ENCODE measurements at places on chromosomes 5 and 9.

DNA sequence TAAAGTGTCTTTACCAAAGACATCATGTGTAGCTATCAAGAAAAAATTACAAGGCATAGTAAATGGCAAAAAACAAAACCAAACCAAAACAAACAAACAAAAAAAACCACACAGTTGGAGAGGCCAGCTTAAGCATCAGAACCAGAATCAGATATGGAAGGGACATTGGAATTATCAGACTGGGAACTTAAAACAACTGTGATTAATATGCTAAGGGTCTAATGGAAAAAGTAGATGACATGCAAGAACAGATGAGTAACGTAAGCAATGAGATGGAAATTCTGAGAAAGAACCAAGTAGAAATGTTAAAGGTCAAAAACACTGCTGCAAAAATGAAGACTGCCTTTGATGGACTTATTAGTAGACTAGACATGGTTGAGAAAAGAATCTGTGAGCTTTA lies 75.9 kb downstream of the FBXO38 start:
- DNase-seq = no peak

- DNase-seq = no peak
These were observed 37.8 kb downstream of the GLRX start for GRCh38 chr5:95784514-95785302.

GRCh38 chr5:173781816-173782670 lies 106.1 kb upstream of the CPEB4 start:
- no peak for DNase-seq

GRCh38 chr5:42631241-42631640 lies 125.4 kb upstream of the CCDC152 start:
- DNase-seq = no peak

- no peak for DNase-seq
These were observed 7.6 kb downstream of the NAIF1 start for GRCh38 chr9:128059365-128059983.

DNA sequence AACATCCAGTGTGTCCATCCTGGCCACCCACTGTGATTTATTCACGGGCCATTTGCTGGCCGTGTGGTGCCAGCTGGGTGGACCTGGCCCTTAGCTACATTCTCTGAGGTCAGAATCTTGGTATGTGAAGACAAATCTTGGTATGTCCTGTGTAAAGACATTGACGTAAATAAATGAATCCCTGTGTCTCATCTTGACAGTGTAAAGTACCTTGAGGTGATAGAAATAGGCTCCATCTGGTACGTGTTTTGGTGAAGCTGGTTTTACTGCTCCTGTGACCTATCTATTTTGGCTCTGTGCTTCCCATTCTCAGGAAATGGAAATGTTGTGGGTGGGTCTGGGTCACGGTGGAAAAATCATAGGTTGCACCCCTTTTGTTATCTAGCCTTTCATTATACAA lies 245.4 kb upstream of the ANKH start:
- no peak for DNase-seq

DNA sequence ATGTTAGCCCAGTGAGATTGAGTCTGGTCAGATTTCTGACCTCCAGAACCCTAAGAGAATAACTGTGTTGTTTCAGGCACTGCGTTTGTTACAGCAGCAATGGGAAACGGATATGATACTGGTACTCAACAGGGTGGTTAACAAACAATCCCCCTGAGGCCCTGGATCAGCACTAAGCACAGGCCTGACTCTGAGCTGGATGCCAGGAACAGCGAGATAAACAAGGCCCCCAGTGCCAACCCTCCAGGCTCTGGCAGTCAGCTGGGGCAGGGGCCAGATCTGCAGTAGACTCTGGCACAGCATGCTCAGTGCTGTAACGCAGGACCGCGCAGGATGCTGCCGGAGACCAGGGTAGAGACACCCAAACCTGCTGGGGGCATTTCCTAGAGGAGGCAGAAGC lies 22.1 kb downstream of the CPLX2 start:
- DNase-seq = no peak

GRCh38 chr9:131707733-131708157 lies 32.1 kb downstream of the RAPGEF1 start:
- DNase-seq = no peak

- no peak for DNase-seq
These were observed 27.3 kb downstream of the NIPAL4 start for GRCh38 chr5:157487358-157487757.
